Activated CD4-positive, alpha-beta T cell treated with anti-CD3 and anti-CD28 coated beads, Interleukin-2, amount 50 U/mL, for 4 hours (primary cell): ENCODE measurements at places on chromosomes 5 and 9.

GRCh38 chr5:56525113-56525512, 290.2 kb upstream of the MAP3K1 start:
- no peak for DNase-seq

- no peak for DNase-seq
Observed at GRCh38 chr9:15543047-15543813, 9.6 kb upstream of the CCDC171 start.

- DNase-seq, result no peak
Observed at GRCh38 chr5:27810458-27810857, 772.1 kb upstream of the CDH9 start.

GRCh38 chr9:19050637-19051591, 1.7 kb downstream of the RRAGA start:
- no peak for DNase-seq

- no peak for DNase-seq
Observed at GRCh38 chr5:58239731-58240130, 220.2 kb downstream of the PLK2 start.

- DNase-seq, result no peak
Observed at GRCh38 chr9:127386249-127386648, 10.7 kb upstream of the SLC2A8 start.

- no peak for DNase-seq
Observed at GRCh38 chr5:149614034-149614907, 33.0 kb downstream of the ARHGEF37 start.
